Activated T-helper 1 cell treated with anti-CD3 and anti-CD28 coated beads, Interleukin-12 subunit alpha, Interleukin-12 subunit beta, Interleukin-2, Interleukin-4 antibody, amounts not matched to agents 30 ng/mL and 10 ng/mL and 1 ng/mL, durations not matched to agents 14 hours and 24 hours and 36 hours (primary cell): ENCODE measurements at places on chromosomes 13 and 19. TPM values are rescaled to one million over a fixed set of nuclear protein-coding genes. Genes with fewer than 3 reads are reported as not detected.

The OBI1 gene
- total RNA-seq = 20.0 and 21.1 TPM in 2 replicates

The FNDC3A gene
- total RNA-seq = 26.9 and 27.0 TPM in 2 replicates

GRCh38 chr13:35716186-35716585 lies 239.7 kb upstream of the MAB21L1 start:
- no peak for DNase-seq

- no peak for DNase-seq
Observed at GRCh38 chr19:1580957-1581356, 11.7 kb downstream of the MBD3 start.

GRCh38 chr13:98976941-98977340 lies 923 bp downstream of the DOCK9 start:
- no peak for DNase-seq

- no peak for DNase-seq
Observed at GRCh38 chr19:39252458-39252857, 3.8 kb upstream of the IFNL4 start.

GRCh38 chr19:18521692-18522123 lies at the start of gene ELL:
Gene ELL (minus strand): TSS chr19:18522070. CDS start chr19:18522055, 15 bp downstream.
- no peak for DNase-seq

GRCh38 chr19:40394816-40395210 lies 4.8 kb upstream of the HIPK4 start:
- DNase-seq = no peak

DNA sequence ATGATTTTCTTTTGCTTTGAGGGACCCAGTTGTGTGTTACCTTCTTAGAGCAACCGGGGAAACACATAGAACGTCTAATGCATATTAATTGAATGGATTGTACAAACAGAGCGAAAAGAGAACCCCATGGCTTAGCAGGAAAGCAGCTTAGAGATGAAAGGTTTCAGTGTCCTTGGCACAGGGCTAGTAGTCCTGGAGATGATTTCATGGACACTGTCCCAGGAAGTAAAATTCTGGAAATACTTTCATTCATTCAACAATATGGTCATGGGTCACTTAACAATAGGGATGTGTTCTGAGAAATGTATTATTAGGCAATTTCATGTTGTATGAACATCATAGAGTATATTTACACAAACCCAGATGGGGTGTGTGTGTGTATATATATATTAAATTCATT lies 9.7 kb upstream of the FUT2 start:
- DNase-seq = no peak

GRCh38 chr13:60398379-60398891 lies 1.4 kb downstream of the TDRD3 start:
- no peak for DNase-seq

GRCh38 chr13:79309690-79310089 lies 96.4 kb downstream of the RBM26 start:
- DNase-seq = no peak
